Activated CD8-positive, alpha-beta memory T cell treated with anti-CD3 and anti-CD28 coated beads for 1 hour (primary cell): ENCODE measurements at places on chromosomes 5 and 9.

GRCh38 chr5:178259623-178260536 is 27.3 kb upstream of the PHYKPL start:
- no peak for DNase-seq

GRCh38 chr9:75591972-75592371 is 298.5 kb upstream of the PCSK5 start:
- no peak for DNase-seq

GRCh38 chr9:122955961-122956360 is 15.1 kb downstream of the RABGAP1 start:
- no peak for DNase-seq

DNA sequence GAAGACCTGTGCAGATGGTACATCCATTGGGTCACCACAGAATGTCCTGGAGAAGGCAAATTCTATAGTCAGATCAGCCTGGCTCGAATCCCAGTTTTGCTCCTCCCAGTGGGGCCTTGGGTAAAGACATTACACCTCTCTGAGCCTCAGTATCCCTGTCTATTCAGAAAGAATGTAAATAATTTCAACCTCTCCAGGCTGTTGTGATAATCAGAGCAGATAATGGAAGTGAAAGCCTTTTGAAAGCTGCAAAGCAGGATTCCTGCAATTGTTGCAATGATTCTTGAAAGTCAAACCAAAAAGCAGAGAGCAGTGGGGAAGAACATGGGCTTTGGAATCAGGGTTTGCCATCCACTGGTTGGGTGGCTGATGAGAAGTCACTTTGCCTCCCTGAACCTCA is 63.2 kb downstream of the LHX2 start:
- DNase-seq: no peak

DNA sequence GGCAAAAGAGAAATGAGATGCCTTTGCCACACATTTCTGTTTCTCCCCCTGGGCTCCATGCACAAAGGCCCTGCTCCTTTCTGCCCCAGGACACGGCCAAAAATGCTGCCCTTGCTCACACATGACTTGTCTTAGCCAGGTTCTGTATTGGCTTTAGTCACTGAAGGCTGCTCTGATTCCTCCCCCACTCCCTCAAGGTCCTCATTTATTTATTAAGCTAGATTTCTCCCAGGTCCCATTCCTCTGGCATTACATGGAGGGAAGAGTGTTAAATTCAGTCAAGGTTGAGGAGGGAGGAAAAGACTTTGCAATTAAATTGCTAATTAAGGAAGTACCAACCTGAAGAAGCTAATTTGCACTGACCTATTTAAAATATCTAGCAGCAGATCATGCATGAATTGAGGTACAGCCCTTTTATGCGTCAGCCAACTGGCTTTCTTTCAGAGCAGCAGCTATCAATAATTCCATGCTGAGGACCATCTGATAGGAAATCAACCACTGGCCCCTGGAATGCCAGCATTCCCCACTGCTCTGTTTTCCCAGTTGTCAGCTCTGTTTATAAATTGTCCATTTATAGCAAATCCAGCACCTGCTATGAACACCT is 81.2 kb upstream of the MAP3K1 start:
- DNase-seq: no peak

DNA sequence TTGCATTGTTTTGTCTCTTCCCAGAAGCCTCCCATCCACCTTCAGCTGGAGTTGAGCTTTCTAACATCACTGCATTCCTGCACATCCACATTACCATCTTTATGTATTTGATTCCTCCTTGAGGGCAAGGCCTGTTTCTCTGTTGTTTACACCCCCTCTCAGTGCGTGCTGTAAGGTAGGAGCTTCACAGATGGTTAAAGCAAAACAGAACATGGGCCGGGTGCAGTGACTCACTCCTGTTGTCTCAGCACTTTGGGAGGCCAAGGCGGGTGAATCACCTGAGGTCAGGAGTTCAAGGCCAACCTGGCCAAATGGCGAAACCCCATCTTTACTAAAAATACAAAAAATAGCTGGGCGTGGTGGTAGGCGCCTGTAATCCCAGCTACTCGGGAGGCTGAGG is 110.9 kb downstream of the KCNIP1 start:
- no peak for DNase-seq

GRCh38 chr5:19256036-19256435 is 732.0 kb downstream of the CDH18 start:
- DNase-seq: no peak

GRCh38 chr5:132505641-132506040 is 15.1 kb upstream of the IRF1 start:
- DNase-seq: no peak

GRCh38 chr9:124306098-124306735 is 48.5 kb downstream of the NEK6 start:
- no peak for DNase-seq

DNA sequence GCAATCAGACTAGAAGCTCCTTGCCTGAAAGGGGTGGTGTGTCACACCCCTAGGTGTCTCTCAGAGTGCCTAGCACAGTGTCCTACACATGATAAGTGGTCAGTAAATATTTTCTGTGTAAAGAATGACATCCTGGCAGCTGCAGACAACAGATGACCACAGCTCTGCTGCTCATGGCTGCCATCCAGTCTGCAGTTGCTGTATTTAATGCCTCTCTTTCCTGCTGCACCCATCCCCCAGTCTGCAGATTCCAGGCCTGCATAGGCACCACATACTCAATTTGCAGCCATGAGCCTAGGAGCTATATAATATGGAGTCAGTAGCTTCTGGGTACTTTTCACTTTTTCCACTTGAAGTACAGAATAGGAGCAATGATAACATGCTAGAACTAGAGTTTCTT is 94.9 kb upstream of the NR4A3 start:
- DNase-seq: no peak

GRCh38 chr9:130232899-130233586 is 32.5 kb upstream of the HMCN2 start:
- no peak for DNase-seq

DNA sequence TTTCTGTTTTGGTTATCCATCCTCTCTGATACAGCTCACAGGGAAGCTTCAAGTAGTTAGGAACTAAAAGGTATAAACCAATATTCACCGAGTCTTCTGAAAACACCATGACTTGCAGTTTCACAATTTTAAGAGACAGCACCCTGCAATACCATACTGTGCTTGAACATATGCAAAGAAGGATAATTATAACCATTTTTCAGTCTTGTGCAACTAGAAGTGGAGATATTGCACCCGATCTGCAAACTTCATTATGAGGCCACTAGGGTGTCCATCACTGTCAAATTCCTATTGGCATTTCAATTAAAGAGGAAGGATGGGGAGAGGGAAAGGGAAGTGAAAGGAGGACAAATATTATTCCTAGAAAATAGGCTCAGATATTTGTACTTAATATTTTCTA is 32.4 kb upstream of the CEP120 start:
- no peak for DNase-seq

- no peak for DNase-seq
Observed at GRCh38 chr5:59222687-59223511, 640.0 kb downstream of the RAB3C start.

DNA sequence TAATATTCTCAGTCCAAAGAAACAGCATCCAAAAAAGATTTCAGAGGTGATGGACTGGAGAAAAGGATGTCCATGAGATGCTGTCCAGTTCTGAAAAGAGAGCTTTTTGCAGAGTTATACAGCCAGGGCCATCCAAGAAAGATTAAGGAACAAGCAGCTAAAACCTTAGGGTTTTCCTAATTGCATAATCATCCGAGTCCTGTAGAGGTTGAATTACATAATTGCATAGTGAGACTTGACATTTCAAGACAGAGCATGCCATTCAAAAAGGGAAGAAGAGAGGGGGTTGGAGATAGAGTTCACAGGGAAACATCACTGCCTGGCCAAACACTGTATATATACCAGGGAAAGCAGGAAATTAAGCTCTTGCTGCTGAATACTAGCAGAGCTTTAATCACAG is 1729.2 kb upstream of the WWC1 start:
- no peak for DNase-seq

- DNase-seq: no peak
Observed at GRCh38 chr5:98454904-98455303, 318.6 kb upstream of the RGMB start.

DNA sequence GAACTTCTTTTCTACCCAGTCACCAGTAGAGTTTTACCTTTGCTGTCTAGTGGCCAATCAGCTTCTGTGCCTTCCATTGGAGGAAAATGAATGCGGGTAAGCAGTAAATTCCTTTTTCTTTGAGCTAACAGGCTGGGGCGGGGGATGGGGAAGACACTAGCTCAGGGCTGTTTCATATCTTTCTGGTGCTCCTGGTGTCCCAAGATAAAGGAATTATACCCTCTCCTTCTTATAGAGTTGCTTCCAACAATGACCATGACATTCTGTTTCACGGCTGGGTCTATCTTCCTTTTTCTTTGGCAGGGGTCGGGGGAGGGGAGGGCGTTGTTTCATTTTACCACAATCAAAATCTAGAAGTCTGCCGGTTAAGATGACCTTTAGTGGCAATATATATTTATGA is 51.2 kb upstream of the RPS23 start:
- DNase-seq: no peak

GRCh38 chr5:38651806-38652205 is 95.4 kb upstream of the LIFR start:
- no peak for DNase-seq

DNA sequence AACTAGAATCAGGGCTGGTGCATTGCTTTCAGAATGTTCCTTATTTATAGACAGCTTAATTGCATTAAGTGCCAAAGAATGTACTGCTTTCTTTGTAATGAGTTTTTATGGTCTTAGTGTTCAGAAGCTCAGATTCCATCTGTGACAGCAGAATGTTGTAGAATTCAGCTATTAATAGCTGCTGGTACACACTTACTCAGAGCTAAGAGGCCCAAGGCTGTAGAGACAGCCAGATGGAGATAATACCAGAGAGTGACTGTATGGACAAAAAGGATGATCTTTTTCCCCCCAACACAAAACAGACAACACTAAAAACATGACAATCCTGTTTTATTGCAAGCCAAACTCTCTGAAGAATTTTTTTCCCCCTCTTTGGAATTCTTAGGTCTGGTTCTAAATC is 50.2 kb downstream of the PPP2R2B start:
- no peak for DNase-seq

- no peak for DNase-seq
Observed at GRCh38 chr5:32785611-32786254, 74.6 kb downstream of the NPR3 start.

GRCh38 chr5:40033411-40033810 is 608.6 kb upstream of the DAB2 start:
- DNase-seq: no peak

DNA sequence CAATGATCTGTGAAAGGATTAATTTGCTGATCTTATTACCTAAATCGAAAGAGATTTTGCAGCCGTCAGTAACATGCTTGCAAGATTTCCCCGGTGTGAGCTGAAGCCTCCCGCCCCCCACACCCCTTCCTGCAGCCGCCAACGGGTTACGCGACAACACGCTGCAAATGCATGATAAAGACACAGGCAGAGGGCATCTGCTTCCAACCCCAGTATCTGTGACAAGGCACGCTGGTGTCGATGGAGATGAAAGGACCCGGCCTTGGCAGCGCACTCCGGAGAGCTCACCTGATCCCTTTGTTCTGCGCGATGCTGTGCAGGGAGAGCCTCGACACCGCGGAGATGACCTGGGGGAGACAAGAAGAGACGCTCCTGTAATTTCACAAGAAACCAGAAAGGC is 122.9 kb upstream of the SARDH start:
- DNase-seq: no peak

GRCh38 chr5:6158974-6159831 is 219.1 kb downstream of the MED10 start:
- no peak for DNase-seq

DNA sequence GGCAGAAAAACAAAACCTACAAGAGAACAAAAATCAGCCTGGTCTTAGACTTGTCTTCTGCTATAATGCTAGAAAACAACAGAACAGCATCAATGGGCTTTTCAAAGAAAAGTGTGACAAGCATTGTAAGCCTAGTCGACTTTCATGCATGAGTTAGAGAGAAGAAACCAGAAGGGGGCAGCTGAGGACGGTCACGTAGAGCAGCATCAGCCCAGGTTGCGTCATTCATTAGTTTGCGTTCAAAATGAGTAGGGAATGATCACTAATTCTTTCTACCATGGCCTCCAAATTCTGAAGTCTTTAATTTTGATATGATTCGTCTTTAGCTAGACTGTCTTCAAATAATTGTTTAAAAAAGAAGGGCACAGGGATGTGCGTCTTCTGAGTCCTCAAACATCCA is 4.7 kb upstream of the ISCA1 start:
- no peak for DNase-seq

GRCh38 chr9:37062336-37062735 is 28.3 kb upstream of the PAX5 start:
- no peak for DNase-seq

DNA sequence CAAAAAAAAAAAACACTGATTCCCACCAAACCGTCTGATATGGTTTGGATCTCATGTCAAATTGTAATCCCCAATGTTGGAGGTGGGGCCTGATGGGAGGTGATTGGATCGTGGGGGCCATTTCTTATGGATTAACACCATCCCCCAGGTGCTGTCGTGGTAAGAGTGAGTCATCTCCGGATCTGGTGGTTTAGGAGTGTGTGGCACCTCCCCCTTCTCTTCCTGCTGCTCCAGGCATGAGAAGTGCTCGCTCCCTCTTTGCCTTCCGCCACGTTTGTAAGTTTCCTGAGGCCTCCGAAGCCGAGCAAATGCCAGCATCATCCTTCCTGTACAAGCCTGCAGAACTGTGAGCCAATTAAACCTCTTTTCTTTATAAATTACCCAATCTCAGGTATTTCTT is 45.2 kb downstream of the HSD17B3 start:
- no peak for DNase-seq

DNA sequence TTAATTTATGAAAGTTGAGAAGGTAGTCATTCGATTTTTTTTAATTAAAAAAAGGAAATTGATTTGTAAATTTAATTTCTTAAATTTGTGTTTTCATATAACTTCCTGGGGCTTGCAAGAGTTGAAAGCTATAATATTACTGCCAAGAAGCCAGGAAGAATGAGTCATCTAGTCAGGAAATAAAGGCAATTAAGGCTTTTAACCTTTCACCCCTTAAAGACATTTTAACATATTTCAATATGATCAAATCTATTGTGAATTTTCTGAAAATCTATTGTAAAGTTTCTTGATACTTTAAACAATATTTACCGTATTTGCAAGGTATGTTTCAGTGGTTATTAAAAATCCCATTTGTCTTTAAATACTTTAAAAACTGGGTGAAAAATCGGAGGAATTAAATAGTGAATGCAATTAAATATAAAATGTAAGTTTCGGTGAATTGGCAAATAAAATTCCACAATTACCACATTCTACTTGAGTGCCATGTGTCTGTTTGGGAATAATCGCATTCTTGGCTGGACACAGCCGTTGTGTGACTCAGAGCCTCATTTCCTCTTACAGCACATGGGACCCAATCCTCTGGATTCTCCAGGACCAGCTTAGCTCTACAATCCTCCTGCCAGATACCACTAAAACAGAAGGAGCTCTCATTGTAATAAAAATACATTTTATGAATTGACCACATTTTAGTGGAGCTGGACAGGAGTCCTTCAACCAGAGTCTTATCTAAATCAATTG is 310.7 kb downstream of the HCN1 start:
- DNase-seq: no peak
